ENCODE measurements at places on chromosomes 3 and 15.

GRCh38 chr3:16538507-16538906, 25.0 kb upstream of the RFTN1 start:
- DNase-seq: no peak

GRCh38 chr15:31082771-31083369, 18.7 kb downstream of the TRPM1 start:
- DNase-seq: no peak

- DNase-seq: no peak
Measured at GRCh38 chr15:57152666-57153539, 223.4 kb upstream of the CGNL1 start.

DNA sequence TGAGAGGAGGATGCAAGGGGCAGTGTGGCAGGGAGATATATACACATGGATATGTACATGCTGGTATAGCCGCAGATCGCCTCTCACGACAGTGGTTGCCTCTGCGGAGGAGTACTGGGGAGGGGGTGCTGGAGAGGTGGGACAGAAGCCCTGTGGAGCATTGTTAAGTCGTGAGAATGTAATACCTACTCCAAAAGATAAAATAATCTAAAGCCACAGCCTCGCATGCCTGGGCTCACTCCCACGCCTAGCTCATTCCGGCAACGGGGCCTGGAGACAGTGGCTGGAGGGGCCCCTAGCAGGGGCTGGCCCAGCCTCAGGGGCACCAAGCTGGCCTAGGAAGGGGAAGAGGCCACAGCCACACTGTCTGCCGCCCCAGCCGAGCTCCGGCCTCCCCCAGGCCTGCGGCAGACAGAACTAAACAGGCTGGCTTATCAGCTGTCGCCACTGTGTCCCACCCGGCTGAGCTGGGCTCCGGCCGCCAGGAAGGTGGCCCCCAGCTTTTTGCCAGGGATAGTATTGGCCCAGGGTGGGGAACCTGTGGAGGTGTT, 65.1 kb upstream of the LCTL start:
- no peak for DNase-seq

GRCh38 chr3:42600958-42601675, 631 bp downstream of the NKTR start:
- DNase-seq: no peak

DNA sequence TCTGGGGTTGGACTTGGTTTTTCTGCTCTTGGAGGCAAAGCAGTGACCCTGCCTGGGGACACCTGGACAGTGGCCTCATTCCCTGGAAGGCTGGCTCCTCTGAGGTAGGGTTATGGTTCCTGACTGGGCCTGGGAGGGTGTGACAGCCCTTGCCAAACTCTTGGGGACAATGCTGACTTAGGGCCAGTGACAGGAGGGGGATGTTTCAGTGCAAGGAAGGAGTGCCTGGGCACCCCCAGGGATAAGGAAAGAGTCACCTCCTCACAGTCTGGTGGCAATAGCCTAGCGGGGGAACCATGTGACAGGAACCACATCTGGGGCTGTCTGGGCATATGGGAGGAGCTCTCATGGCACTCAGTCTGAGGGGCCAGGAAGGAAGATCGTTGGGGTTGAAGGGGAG, 91.8 kb downstream of the ABHD5 start:
- DNase-seq: no peak

GRCh38 chr15:48354694-48355303, 23.6 kb downstream of the DUT start:
- no peak for DNase-seq

GRCh38 chr15:101049282-101049681, 130.1 kb downstream of the LRRK1 start:
- DNase-seq: no peak

- DNase-seq: no peak
Measured at GRCh38 chr3:42176242-42177034, 85.3 kb downstream of the TRAK1 start.

DNA sequence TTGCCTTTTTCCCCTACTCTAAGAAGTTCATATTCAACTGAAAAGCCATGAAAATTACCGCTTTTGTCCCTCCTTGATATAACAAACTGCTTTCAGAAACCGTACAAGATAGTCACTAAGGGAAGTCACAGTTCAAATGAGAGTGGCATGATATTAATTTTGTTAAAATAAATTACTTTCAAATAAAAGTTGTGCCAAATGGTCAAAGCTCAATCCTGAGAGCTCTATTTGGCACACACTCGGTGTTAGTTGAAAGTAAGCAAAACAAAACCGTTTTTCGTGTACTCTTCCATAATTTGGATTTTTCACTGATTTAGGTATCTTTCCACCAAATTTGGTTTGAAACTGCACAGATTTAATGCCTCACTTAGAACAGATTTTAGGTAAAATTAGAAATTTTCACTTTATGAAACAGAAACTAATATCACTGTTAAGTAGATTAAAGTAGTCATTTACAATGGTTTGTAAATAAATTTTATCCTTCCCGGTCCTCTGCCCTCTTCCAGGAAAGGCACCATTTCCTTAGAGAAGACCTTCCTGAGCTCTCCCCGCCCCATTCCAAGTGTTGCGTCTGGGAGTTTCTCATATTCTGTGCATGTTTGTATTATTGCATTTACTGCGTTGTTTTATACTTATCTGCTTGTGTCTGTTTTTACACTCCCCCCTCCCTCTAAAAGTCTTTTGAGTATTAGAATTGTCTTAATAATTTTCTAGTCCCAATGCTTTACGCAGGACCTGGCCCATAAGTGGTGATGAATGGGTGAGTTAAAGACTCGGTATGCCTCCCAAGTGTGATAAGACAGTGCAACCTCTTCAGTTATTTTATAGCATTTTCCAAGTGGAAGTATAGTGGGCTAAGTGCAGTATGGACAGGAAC, 853 bp downstream of the TCAIM start:
- DNase-seq: no peak

DNA sequence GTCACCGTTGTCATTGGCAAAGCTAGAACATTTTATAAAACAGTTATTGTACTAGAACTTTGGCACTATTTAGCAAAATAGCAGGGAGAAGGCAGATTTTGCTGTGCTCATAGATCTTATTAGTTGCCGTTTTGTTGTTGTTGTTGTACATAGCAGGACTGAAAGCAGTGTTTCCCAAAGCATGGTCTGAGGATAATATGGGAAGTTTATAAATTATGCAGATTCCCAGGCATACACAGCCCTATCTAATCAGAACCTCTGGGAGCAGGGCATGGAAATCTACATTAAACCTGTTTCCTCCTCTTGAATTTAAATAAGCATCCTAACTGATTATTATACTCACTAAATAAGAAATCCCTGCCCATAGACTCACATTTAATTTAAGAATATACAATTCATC, 87.9 kb downstream of the RAP2B start:
- no peak for DNase-seq

DNA sequence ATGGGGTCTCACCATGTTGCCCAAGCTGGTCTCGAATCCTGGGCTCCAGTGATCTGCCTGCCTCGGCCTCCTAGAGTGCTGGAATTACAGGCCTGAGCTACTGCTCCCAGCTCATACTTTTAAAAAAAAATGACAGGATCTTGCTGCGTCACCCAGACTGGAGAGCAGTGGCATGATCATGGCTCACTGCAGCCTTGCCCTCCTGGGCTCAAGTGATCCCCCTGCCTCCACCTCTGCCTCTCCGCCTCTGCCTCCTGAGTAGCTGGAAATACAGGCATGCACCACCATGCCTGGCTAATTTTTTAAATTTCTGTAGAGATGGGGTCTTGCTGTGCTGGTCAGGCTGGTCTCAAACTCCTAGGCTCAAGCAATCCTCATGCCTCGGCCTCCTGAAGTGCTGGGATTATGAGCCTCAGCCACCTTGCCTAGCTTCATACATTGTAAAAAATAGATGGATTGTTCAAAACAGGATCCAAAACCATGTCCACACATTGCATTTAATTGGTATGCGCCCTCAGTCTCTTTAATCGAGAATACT, 8.9 kb downstream of the PHLDB2 start:
- no peak for DNase-seq

DNA sequence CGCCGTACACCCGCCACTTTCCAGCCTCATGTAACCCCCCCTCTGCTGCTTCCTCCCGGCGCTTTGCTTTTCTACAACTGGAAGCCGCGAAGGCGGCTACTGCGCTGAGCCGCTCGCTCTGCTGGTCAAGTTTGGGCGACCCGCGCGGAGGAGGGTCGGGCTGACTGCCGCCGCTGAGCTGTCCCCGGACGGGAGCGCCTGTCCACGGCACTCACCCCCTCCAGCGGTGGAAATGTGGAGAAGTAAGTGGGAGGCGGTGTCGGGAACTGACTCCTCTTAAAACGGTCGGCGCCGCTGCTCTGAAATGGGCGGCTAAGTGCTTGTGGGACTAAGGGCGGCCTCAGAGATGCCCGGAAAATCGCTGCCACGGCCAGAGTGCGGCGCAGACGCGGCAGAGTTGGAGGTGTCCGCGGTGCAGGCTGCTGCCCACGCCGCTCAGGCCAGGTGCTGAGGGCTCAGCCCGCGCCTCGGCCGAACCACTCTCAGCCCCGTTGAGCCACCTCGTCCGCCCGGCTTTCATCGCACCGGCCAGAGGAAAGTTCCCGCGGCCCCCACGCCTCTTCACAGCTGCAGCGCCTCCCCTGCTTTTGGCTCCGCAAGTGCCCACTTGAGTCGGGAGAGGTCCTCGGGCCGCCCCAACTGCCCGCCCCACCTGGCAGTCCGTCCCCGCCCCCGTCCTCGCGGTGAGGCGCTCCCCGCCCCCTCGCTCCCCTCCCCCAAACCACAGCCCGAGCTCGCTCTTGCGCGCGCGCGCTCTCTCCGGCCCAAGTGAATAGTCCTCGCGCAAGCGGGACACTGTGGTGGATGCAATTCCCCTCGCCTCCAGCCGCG, at the start of gene EPHA6:
EPHA6 (plus strand) TSS at position 775 of the 831 bp plus-strand sequence.
- DNase-seq: no peak

DNA sequence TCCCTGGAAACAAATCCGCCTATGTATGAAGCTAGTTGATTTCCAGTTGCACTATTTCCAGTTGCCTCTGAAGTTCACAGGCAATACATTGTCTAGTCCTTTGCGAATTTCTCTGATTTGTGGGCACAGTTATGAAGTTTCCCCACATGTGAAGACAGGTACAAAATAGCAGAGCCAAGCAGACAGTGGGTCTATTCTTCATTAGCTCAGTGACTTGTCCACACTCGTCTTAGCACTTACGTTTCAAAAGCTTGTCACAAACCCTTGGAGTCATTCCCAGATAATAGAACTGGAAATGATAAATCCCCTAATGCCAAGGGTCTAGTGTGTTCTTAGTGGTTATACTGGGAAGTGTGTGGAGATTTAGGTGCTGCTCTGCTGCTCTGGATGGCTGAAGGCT, 14.5 kb downstream of the SRPRB start:
- DNase-seq: no peak

DNA sequence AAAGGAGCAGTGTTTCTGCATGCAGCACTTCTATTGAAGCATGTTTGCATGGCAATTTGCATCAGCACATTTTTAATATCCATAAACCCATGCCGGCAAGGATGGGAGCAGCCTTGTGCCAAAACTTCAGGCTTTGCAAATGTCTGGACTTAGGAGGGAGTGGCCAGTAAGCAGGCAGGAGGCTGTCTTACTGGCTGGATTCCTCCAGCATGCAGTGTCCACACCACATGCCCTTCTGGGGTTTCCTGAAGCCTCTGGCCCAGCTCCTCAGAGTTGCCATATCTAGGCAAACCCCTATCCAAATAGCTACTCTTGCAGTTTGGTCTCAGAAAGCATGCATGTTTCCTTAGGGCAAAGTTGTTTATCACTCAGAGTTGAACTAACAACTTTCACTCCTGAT, 139.1 kb upstream of the MRPS22 start:
- DNase-seq: no peak

- DNase-seq: no peak
Measured at GRCh38 chr3:159733194-159733860, 255.3 kb upstream of the IL12A start.

DNA sequence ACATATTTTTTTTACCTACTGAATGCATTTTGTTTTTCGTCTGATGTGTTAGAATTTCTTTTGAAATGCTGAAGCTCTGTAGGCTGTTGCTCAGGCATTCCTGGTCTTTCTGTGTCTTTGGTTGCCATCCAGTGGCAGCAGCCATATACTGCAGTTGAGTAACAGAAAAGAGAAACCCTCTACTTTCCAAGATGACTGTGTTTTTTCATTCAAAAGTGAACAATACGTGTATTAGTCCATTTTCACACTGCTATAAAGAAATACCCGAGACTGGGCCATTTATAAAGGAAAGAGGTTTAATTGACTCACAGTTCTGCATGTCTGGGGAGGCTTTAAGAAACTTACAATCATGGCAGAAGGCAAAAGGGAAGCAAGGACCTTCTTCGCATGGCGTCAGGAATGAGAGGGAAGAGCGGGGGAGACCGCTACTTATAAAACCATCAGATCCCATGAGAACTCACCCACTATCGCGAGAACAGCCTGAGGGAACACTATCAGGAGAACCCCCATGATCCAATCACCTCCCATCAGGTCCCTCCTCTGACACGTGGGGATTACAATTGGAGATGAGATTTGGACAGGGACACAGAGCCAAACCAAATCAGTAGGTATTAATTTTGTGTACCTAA, 4.7 kb upstream of the GOLGA8B start:
- DNase-seq: peak; percentile 47

DNA sequence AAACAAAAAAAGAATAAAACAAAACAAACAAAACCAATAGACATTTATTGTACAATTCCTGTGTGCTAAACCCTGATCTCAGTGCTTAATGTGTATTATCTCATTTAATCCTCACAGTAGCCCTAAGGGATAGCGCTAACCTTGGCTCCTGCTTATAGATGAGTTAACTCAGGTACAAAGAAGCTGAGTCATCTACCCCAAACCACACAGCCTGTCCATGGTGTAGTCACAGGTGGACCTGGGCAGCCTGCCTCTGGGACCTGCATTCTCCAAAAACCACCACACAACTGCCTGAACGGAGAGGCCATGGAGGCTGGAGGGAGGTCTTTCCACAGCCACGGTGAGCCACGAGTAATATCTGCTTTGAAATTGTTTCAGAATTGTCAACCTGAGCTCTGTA, 5.5 kb upstream of the CLN6 start:
- DNase-seq: no peak

DNA sequence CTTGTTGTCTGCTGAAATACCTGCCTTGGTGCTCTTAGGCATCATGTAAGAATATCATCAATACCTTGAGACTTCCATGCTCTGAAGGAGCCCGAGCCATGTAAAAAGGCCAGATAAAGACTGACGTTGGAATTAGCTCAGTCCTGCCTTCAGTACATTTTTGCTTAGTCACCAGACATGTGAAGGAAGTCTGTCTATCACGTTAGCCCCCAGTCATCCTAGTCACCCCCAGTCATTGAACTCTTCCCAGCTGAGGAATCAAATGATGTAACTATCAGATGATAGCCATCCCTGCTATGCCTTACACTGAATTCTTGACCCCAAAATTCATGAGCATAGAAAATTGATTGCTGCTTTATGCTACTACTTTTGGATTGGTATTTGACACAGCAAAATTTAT, 351.2 kb upstream of the SGO1 start:
- no peak for DNase-seq

DNA sequence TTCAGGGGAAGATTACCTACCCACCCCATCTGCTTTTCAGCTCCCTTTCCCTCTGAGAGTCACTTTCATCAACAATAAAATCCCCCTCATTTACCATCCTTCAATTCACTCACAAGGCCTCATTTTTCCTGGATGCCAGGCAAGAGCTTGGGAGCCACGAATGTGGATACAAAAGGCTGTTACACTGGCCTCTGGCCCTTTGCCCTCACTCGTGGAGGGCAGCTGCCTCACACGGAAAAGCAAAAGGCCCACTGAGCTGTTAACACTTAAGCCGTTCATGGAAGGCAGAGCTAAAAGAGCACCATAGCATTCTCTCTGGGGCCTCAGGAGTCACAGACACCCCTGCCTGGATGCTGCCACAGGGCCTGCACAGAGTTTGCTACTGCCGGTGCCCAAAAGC, 102.4 kb upstream of the TUSC7 start:
- no peak for DNase-seq
